ENCODE measurements at places on chromosomes 3 and 15.

DNA sequence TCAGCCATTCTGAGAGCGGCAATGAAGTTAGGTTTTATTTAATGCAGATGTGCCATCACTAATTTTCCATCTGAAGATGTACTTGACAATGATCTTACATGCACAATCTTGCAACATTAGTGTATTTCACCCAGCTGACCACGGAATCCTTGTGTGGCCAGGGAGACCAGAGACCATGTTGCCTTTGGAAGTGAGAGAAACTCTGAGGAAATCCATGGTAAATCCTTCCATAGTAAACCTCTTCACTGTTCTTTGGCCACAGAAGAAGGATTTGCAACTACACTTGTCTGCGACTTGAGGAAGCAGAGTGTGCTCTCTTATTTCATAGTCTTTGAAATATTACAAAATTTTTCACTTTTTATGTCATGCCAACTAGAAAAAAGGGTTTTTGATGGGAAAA, 128.4 kb upstream of the IGSF10 start:
- DNase-seq = peak; percentile 54

DNA sequence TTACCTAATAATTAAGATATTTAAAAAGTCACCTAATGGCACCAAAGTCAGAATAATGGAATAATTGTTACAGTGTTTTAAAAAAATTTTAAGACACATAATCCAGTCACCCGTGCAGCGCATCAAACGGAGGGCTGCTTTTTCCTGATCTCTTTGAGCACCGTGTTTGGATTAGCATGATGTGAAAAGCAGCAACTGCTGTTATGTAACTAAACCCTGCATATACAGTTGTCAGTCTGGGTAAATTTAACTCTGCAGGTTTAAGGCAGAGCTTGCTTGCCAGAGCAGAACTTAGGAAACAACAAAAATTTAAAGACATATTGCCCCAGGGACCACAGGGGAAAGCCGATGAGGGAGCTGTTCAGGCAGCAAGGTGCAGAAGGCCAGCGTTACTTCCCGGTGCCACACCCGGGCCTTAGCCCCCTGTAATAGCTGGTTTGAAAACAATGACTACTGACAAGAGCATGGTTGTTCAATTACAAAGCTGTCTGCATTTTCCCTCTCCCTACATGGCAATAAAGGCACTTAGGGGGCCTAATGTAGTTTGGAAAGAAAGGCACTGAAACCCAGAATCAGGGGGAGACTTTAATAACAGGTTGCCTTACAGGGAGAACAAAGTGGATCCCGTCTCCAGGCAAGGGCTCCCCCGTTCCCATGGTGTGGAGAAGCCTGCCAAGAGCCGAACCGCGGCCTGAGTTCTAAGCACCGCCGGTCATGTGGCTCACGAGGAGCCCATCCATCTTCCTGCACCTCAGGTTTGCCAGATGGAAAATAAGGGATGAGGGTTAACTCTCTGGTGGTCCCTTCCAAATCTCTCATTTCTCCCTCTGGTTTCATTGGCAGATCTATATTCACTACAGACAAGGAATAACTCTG, 32.2 kb downstream of the RORA start:
- DNase-seq = no peak

DNA sequence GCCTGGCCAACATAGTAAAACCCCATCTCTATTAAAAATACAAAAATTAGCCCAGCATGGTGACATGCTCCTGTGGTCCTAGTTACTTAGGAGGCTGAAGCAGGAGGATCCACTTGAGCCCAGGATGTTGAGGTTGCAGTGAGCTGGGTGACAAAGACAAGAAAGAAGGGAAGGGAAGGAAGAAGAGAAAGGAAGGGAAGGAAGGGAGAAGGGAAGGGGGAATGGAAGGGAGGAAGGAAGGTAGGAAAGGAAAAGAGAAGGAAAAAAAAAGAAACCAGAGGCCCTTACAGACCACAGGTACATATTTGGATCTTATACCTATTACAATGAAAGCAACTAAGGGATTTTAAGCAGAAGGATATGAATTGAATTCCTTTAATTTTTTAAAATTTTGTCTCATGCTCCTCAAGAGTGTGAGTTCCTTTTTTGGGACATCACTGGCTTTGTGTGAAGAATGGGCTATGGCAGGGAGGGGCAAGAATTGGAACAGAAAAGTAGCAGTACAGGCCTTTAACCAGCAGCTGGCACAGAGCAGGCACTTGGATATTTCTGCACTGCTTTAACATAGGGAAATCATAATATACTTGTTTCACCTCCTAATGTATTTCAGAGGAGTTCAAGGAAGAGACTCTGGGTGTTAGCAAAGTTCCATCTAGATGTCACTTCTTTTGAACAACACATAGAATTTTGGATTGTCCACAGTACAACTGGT, 7.9 kb downstream of the RAB27A start:
- DNase-seq = no peak

DNA sequence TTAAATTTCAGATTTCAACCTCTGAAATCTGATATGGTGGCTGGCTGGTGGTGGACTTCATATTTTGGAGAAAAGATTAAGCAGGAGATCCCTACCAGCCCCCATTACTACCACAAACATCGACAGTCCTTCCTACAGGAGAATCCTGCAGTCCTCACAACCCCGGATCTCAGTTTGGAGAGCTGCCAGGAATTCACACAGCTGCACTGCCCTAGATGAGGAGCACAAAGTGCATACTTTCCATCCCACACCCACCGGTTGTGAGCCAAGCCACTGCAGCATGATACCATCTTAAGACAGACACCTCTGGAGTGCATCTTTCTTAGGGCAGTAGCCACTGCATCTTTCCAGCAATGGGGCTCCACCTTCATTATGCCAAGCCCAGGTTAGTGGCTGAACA, 185.5 kb upstream of the GPR149 start:
- DNase-seq = peak; percentile 10

DNA sequence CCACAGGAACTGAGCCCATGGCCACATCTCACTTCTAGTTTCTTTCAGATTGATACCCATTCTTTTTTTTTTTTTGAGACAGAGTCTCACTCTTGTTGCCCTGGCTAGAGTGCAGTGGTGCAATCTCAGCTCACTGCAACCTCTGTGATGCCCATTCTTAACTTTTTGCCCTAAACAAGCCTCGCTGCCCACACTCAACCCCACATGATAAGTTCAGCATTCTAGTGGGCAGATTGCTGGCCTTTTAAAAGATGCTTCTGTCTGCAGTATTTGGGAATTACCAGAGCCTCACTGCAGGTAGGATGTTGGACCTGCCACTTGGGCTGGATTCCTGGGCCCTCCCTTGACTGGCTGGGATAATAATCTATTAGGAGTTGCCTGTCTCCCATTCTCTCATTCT, 51.0 kb downstream of the TRANK1 start:
- DNase-seq = no peak

GRCh38 chr3:131699001-131699400, 196.2 kb upstream of the MRPL3 start:
- DNase-seq = peak; percentile 80

GRCh38 chr15:44779761-44780160, 43.4 kb downstream of the TRIM69 start:
- no peak for DNase-seq

DNA sequence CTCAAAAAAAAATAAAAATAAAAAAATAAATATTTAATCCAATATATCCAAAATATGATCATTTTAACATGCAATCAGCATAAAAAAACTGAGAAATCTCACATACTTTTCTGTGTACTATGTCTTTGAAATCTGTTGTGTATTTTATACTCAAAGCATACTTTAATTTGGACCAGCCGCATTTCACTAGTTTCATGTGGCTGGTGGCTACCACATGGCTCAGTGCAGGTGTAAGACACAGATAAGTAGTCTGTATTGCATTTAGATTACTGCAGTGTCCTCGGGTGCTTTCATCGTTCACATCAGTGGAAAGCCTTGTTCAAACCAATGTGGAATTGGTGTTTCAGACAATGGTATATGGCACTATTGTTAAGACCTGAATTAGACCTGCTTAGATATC, 11.0 kb downstream of the CRTC3 start:
- DNase-seq = no peak

DNA sequence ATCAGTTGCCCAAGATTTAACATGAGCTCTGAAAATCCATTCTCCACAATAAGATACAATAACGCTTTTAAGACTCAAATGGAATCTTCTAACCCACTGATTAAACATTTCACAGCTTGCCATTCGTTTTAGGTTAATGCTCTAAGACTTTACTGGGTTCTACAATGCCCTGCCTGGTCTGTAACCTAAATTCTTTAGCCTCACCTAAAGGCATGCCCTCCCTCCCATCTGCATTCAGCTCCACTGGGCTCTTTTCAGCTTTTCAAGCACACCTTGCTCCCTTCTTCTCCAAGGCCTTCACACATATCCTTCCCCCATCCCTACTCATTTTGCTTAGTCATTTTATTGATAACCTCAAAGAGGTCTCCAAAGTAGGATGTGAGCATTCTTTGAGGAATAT, 290.9 kb downstream of the LSAMP start:
- DNase-seq = no peak

DNA sequence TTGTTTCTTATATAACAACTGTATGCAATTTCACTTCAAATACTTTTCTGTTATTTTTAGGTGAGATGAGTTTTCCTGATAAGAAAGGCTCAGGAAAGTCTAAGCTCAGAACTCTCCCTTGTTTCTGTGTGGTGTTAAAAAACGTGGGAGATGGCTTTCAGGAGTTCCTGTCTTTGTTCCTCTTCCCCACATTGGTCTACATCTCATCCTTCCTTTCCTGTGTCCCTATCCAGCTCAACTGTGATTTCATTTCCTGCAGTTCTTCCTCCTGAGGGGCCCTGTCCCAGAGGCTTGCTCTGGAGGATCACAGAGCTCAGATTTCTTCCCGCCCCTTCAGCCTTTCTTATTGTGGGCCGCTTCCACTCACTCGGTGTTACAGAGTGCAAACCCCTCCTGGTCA, 11.2 kb downstream of the SEC13 start:
- DNase-seq = no peak

DNA sequence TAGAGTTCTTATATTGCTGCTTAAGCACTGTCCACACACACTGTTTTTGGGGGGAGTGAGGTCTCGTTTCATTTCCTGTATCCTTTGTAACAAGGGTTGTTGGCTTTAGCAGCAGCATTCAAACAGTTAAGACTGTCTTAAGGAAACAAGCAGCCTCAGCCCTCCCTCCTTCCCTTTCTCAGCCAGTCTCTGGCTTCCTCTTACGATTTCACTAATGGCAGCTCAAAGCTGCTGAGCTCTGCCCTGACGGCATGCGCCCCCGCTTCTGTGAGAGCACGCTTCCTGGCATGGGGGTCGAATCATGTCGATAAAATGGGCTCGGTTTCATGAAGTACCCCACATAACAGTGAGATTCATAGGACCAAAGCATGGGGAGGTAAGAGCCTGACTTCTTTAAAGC, 105.0 kb downstream of the KLHL25 start:
- DNase-seq = peak; percentile 47

DNA sequence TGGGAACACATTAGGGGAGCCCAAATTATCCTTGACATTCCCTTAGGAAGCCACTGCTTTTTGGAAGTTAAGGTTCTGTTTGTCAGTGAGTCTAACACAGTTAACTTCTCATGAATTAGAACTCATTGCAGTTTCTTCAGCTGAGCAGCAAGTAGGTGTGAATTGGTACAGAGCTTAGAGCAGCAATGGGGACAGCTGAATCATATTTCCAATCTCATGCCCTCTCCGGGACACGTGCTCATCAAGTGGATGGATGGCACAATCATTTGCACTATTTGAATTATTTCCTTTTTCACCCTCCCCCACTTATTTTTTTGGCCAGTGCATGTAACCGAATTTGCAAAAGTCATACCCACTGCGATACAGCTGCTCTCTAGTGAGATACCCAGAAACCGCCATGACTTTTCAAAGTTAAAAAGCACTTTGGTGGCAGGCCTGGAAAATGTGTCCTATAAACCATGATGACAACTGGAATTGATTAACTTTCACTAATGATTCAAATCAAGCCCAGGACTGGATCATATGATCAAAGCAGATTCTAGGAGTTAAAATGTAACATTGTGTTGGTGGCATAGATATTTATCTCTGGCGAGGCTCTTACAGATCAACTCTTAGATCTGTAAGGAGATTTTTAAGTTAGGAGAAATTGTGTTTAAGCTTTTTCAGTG, 76.4 kb downstream of the EBLN2 start:
- DNase-seq = no peak

GRCh38 chr15:61753018-61753710, 307.1 kb downstream of the VPS13C start:
- no peak for DNase-seq

Data from fibroblast of skin of abdomen (primary cell).